ENCODE measurements at places on chromosomes 2 and 18. TPM values are rescaled to one million over a fixed set of nuclear protein-coding genes. Genes with fewer than 3 reads are reported as not detected.

DNA sequence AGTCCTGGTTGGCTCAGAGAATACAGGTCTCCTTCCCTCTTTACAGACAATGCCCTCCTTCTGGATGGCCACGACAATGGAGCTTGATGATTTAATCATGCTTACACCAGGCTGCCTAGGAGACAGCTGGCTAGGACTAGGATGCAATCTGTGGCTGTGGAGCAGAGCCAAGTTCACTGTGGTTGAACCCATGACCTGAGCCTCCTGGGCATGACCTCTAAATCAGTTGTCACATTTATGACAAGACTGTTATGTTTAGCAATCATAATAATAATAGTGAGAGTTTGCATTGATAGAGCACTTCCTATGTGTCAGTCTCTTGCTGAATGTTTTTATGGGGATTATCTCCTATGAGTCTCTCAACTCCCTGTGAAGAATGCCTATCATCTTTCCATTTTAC, 244.1 kb downstream of the ICOS start:
- DNase-seq = no peak

DNA sequence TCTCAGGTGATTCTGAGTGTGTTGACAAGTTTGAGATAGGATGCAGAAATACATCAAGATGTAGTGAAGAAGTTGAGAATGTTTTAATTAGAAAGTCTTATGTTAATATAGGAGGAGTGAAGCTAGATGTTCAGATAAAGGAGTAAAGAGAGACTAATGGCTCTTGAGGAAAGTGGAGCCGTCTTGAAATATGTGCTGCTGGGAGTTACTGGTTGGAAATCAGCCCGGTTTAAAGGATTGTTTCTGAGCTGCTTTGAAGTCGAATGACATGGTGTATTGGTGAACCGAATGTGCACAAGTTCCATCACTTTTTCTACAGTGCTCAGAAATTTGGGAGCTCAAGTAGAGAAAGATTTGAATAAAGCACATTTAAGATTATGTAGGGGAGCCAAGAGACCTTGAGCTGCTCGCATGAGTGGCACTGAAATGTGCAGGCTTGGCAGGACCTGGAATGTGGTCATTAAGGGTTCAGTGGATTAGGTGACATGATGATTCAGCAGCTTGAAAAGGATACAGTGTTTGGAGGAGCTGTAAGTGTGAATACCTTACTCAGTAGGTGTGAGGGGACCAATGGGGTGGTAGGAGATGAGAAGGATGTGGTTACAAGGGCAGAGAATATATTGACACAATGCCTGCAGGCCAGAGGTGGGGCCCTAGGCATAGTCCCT, 68.6 kb downstream of the CAB39 start:
- DNase-seq = no peak

The PPP1CB gene
- polyA plus RNA-seq = 81.8 TPM

The ACTG2 gene
- polyA plus RNA-seq = 5.6 TPM

- DNase-seq = no peak
Measured at GRCh38 chr2:27154488-27154887, 5.7 kb downstream of the TCF23 start.

GRCh38 chr2:68388772-68389171, 23.7 kb downstream of the PLEK start:
- no peak for DNase-seq
